Stomach (tissue), 19 donors: ENCODE measurements at places on chromosomes 7 and 10. TPM values are rescaled to one million over a fixed set of nuclear protein-coding genes. Genes with fewer than 3 reads are reported as not detected.

DNA sequence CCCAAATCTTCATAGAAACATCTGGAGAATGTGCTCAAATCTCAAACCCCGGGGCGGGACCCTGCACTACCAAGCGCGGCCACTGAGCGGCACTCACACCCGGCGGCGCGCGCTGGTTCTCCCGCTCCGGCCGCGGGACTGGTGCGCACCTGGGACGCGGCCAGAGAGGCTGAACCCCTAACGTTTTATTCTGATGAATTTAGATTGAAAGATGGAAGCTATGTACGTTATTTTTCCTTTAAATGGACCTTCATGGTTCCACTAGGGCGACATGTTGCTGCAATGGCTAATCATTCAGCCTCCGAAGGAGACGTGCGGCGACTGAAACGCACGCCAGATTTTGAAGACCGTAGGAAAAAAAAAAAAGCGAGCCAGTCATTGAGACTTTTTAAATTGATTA is 107.0 kb upstream of the INSIG1 start:
- peaks cover 50% of the 10 kb centered on the region for H3K27me3 ChIP-seq
- no peak overlapping the region for H3K27ac ChIP-seq
- no peaks in the 10 kb centered on the region for H3K36me3 ChIP-seq
- H3K4me1 ChIP-seq: no peaks in the 10 kb centered on the region
- no peak overlapping the region for H3K4me3 ChIP-seq

Gene MYO3A
- 1.2 TPM for total RNA-seq

GRCh38 chr10:110762849-110763211 is 108.9 kb upstream of the PDCD4 start:
- no peaks in the 10 kb centered on the region for H3K36me3 ChIP-seq
- no peaks in the 10 kb centered on the region for H3K27me3 ChIP-seq
- H3K4me1 ChIP-seq: no peaks in the 10 kb centered on the region

- no peaks in the 10 kb centered on the region for H3K27me3 ChIP-seq
- no peak overlapping the region for H3K4me3 ChIP-seq
- DNase-seq: no peak
- no peak overlapping the region for H3K27ac ChIP-seq
These were observed 82.2 kb downstream of the VOPP1 start for GRCh38 chr7:55490099-55490498.

- H3K4me1 ChIP-seq: no peaks in the 10 kb centered on the region
- H3K27ac ChIP-seq: no peak overlapping the region
These were observed 691.0 kb upstream of the MBL2 start for GRCh38 chr10:53463539-53463938.

- no peaks in the 10 kb centered on the region for H3K4me1 ChIP-seq
- H3K36me3 ChIP-seq: no peaks in the 10 kb centered on the region
- H3K27ac ChIP-seq: no peak overlapping the region
- H3K4me3 ChIP-seq: no peak overlapping the region
- no peak for DNase-seq
These were observed 7.3 kb downstream of the NPY start for GRCh38 chr7:24291271-24291670.

Gene OSBPL3
- total RNA-seq: 25.0 TPM

Gene TRIM50
- total RNA-seq: not detected

DNA sequence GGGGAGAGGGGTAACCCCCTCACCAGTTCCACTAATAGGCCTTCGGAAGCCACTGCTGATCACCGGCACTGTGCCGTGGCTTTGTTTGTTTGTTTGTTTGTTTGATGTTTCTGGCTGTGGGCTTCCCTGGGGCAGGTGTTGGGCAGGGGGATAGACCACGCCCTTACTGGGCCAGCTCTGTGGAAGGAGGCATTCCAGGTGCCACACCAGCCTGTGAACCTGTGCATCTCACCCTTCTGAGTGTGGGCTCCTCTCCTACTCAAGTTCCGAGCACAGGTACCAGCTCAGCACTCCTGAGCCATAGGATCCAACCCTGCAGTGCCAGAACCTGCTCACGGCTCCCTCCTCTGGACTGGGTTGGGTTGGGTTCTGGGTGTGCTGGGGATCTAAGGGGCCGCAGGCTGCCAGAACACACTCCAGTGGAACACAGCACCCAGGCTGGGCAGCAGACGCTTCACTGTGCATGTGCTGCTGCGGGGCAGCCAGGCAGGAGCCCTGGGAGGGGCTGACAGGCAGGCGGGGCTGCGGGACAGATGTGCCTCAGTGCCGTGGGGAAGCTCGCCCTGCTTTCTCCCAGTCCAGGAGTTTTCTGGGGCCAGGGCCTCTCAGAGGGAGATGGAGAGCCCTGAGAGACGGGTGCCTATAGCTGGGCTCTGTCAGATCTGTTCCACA is 1053.9 kb downstream of the CNTNAP2 start:
- no peaks in the 10 kb centered on the region for H3K4me1 ChIP-seq
- H3K4me3 ChIP-seq: no peak overlapping the region
- no peaks in the 10 kb centered on the region for H3K27me3 ChIP-seq

Gene SBDS
- 126 TPM for total RNA-seq

Gene GSAP
- total RNA-seq: 35.3 TPM

Gene ZNF398
- 11.7 TPM for total RNA-seq

DNA sequence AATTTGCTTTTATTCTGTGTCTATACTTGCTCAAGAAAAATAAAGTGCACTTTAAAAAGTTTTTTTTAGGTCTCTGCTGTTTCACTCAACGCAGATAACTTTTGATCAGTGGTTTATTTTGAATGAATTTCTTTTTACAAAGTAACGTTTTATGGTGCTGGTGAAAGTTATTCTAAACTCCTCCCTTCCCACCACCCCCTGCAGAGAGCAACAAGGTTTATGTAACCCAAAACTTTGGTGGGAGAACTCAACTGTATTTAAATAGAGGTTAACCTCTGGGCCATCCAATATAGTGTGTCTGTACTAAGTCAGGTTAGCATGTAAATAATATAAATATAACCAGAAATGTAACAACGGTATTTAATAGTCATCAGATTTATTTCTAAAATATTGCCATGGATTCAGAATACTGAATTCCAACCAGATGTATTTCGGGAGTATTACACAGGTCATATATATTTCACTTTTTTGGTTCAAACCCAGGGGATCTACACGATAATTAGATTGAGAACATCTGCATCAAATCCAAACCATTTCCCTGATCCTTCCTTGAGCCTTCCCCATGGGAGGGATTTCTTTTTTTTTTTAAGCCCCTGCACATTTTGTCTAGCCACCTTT is 3.9 kb upstream of the CUX1 start:
- peak overlapping the region; percentile 86 for H3K27ac ChIP-seq
- no peaks in the 10 kb centered on the region for H3K27me3 ChIP-seq
- H3K36me3 ChIP-seq: no peaks in the 10 kb centered on the region
- DNase-seq: no peak
- H3K4me3 ChIP-seq: peak overlapping the region; percentile 89
- H3K4me1 ChIP-seq: peaks cover 5% of the 10 kb centered on the region

DNA sequence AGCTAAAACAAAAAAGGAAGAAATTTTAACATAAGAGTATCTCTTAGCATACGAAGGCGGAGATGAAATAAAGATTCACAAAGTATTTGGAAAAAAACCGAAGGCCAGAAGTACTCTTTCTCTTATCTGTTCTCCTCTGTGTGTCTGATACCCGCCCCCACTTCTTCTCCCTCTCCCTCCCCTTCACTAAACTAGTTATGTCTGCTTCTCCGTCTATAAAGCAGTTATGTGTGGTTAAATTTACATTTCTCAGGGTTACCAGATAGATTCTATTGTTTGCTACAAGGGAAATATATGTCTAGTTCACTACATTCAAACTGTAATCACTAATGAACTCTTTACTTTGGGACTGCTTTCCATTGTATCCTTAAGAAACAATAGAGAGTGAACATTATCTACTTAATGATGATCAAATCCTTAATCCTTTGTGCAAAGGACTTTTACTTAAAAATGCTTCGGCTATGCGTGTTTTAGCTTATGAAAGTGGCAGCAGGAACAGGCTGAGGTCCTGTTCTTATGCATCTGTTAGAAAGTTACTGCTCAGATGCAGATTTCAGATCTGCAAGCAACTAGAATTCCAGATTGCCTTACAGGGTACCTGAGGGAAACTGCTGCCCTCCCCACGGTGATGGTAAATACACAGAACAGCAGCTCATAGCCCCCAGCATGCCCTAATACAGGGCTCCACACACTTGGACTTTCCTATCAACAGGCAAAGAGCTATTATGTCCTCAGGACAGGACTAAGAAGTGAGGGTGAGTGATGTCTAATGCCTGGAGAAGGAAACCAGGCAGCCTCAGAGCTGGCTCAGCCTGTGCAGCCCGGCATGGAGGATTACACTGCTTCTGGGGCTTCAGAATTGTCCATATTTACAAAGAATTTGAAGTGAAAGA is 273.3 kb downstream of the FZD1 start:
- H3K4me3 ChIP-seq: no peak overlapping the region
- no peak for DNase-seq
- no peaks in the 10 kb centered on the region for H3K36me3 ChIP-seq
- H3K27me3 ChIP-seq: no peaks in the 10 kb centered on the region
